Stimulated activated CD4-positive, alpha-beta T cell treated with anti-CD3 and anti-CD28 coated beads, TNF-alpha, amount 100 ng/mL, for 4 hours (primary cell): ENCODE measurements at places on chromosomes 7 and 10.

GRCh38 chr7:99142727-99143520 lies 984 bp downstream of the SMURF1 start:
- peak; percentile 64 for DNase-seq

DNA sequence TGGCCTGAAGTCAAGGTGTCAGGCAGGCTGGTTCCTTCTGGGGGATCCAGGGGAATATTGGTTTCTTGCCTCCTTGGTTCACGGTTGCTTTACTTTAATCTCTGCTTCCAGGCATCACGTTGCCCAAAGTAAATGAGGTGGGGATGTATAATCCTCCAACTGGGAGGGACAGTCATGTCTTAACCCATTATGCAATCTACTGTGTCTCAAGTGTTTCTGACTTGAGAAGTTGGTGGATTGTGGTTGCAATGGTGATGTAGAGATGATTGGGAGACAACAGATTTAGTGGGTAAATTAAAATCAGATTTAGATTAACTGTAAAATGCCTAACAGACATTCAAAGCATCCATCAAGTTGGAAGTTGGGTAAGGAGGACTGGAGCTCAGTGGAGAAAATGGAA lies 32.7 kb downstream of the TBXAS1 start:
- no peak for DNase-seq

DNA sequence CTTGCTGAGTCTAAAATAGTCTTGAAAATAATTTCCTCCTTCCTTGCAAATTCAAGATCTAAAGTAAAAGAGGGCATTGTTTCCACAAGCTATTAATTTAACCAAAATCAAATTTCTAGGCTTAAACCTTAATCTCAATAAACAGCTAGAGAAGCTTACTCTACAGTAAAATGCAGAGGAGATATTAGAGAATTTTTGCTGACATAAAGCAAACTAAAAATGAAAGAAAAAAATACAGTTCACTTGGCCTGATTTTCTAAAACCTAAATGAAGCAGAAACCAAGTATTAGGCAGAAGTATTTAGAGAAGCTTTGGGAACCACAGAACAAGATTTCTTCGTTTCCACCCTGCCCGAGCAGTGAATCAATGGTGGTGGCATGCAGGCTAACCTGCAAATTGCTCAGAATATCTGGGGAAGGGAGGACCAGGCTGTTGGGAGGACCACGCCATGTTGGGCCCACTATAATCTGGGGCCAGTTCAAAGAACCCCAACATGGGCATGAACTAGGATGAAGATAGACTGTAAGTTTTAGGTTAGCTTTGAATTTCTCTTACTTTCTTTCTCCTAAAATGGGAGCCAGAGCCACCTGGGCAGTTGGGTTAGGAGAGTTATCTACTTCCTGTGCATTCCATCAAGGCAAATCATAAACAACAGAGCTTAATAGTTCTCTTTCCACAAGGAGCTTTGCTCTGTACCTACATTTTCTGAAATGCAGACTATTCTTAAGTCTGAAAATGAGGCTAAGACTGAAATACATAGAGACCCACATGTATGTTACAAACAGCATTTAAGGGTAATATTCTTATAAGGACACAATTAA lies 4.1 kb downstream of the LAMB1 start:
- DNase-seq, result no peak

DNA sequence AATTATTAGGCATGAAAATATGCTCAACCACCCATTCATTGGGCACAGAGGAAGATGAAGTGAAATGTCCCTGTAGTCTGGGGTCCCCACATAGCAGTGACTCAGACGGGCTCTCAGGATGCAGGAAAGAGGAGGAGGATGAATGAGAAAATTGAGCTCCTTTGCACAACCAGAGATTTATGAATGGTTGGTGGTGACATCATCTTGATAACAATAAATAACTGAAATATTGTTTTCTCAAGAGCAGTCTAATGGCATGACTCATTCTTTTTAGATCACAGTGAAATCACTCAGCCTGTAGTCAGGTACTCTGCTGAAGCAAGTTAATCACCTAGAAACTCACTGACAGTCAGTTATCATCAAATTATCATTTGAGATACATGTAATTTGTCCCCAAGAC lies 254.1 kb downstream of the RELN start:
- DNase-seq, result no peak

DNA sequence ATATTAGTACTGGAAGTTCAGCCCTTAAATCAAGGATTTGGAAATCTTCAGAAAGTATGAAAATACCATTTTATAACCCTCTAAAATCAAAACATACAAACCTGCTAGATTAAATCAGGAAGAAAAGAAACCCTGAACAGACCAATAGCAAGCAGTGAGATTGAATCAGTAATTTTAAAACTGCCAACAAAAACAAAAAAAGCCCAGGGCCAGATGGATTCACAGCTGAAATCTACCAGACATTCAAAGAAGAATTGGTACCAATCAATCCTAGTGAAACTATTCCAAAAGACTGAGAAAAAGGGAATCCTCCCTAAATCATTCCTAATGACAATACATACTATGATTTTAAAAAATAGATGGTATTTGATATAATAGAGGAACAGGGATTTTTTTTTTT lies 70.1 kb downstream of the MCU start:
- DNase-seq, result no peak

GRCh38 chr10:76444034-76444800 lies 1012.8 kb downstream of the LRMDA start:
- no peak for DNase-seq

- DNase-seq, result no peak
Measured at GRCh38 chr10:103643381-103643780, 149.9 kb downstream of the NEURL1 start.

DNA sequence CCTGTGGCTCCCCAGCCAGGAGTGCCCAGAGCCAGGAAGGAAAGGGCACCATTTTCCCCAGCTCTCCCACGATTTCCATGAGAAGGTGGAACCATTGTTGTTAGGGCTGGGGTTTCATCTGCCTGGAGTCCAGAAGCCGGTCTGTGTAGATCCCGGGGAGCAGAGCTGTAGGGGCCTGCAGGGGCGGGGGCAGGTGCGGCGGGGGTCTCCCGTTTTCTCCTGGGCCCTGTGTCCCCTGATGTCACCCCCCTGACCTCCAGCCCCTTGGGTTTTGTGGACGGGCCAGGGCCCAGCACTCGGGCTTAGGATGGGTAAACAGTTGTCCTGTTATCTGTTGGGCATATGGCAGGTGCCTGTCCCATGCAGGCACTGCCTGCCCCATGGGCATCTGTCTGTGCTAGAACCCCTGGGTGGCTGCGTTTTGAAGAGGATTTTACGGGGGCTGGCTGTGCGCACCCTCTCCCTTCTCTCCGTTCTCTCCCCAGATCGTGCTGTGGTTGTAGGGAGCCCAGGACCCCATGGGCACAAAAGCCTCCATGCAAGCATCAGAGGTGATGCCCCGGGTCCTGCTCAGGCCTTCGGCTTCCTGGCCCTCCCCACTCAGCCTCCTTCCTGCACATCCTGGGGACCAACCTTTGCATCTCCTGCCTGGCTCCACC lies 158.8 kb downstream of the WDR37 start:
- no peak for DNase-seq

DNA sequence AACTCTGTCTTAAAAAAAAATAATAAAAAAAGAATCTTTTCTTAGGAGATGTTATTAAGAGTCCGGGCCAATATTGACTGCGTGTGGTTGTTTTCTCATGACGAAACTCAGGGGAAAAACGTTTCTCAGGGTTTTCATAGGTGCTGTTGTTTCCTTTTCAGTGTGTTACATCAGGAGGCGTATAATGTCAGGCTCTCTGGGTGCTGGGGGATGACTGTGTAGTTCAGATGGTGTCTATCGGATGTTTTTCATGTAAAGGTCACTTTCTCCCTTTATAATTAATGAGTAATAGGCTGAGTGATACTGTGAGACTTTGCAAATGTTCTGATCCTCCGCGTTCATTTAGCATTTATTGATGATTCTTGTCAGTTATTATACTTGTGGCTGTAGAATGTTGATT lies 84.1 kb downstream of the TAF3 start:
- no peak for DNase-seq

GRCh38 chr7:135745703-135746312 lies 2.8 kb downstream of the FAM180A start:
- no peak for DNase-seq

GRCh38 chr10:104424719-104425118 lies 71.1 kb downstream of the CFAP58 start:
- DNase-seq, result no peak

DNA sequence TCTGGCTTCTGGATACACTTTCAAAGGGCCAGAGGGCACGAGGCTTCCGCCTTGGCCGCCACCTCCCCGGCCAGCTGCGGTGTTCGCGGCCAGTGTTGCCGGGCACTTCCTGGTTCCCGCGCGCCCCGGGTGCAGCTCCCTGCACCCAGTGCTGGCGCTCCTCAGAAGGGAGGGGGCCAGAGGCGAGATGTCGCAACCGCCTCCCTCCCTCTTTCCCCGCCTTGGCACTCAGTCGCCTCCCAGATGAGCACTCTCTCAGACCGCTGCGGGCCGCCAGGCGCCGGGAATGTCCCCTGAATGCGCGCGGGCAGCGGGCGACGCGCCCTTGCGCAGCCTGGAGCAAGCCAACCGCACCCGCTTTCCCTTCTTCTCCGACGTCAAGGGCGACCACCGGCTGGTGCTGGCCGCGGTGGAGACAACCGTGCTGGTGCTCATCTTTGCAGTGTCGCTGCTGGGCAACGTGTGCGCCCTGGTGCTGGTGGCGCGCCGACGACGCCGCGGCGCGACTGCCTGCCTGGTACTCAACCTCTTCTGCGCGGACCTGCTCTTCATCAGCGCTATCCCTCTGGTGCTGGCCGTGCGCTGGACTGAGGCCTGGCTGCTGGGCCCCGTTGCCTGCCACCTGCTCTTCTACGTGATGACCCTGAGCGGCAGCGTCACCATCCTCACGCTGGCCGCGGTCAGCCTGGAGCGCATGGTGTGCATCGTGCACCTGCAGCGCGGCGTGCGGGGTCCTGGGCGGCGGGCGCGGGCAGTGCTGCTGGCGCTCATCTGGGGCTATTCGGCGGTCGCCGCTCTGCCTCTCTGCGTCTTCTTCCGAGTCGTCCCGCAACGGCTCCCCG lies at the start of gene FFAR4:
Gene FFAR4 (plus strand): TSS at position 231 of the 842 bp plus-strand sequence. CDS start 56 bp downstream, at position 287.
- no peak for DNase-seq

- no peak for DNase-seq
Measured at GRCh38 chr10:22280078-22280477, 36.1 kb upstream of the COMMD3 start.

DNA sequence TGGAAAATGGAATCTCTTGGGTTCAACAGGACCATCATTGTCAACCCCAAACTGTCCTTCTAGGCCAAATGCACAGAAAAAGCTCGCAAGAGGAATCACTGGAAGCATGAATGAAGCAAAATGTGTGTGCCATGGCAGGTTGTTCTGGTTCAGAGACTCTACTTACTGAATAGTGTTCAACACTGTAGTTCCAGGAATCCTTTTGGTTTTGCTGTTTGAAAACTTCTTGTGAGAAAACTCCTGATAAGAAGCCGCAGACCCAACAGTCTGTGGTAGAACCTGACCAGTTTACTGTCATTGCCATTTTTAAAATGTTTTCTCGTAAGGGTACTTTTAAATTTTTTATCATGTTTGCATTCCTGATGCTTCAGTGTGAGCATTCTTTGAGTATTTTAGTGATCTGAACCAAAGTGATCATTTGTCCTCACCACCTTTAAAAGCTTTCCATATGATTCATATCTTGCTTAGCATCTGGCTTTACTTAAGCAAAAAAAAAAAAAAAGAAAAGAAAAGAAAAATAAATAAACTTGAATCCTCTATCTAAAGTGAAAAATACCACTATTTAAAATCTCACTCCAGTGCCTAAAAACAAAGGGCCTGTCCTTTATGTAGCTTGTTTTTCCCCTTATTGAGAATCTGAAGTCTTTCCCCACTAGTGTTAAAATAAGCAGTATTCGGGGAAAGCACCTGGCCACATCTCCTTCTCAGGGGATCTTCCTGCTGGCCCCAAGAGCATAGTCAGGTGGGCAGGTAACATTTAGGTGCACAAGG lies 92.4 kb downstream of the WNT2 start:
- DNase-seq, result no peak

DNA sequence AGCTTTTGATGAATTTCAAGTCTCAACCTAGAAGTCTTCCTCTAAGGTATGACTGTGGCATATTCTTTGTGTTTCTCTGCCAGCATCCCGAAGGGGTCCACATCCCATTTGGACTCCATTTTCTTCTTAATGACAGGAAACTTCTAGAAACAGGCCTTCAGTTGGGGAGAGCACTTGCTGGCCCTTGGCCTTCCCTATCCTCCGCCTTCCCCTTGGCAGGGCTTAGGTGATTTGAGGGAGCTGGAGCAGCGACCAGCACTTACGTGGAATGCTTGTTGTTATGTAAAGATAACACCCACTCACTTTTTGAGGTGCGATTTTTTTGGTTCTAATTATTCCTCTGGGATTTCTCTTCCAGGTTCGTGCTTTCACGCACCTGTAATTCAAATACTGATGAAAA lies 42.9 kb upstream of the ZNF716 start:
- DNase-seq, result no peak

- DNase-seq, result no peak
Measured at GRCh38 chr10:46321770-46322169, 35.0 kb downstream of the ANTXRL start.

DNA sequence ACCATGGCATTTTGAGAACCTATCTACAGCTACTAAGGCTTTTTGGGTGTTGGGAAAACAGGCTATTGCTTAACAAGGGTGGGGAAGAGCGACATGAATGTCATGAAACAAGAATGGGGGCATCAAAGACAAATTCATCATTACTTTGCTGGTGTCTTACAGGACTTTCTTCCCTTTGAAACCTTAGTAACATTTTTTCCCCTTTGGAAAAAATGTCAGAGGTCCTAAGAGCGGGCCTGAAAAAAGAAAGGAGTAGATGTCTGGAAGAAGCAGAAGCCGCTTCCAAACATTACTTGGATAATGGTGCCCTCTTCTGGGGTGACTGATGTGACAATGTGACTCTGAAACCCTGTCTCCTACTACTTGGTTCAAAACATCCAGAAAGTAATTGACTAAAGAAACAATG lies 3.8 kb upstream of the DDX50 start:
- no peak for DNase-seq

- DNase-seq, result no peak
Measured at GRCh38 chr7:44377134-44377463, 51.7 kb upstream of the CAMK2B start.

GRCh38 chr7:32890010-32890792 lies 1.4 kb downstream of the KBTBD2 start:
- DNase-seq, result no peak

GRCh38 chr7:96959135-96959534 lies 46.2 kb upstream of the DLX6 start:
- no peak for DNase-seq

DNA sequence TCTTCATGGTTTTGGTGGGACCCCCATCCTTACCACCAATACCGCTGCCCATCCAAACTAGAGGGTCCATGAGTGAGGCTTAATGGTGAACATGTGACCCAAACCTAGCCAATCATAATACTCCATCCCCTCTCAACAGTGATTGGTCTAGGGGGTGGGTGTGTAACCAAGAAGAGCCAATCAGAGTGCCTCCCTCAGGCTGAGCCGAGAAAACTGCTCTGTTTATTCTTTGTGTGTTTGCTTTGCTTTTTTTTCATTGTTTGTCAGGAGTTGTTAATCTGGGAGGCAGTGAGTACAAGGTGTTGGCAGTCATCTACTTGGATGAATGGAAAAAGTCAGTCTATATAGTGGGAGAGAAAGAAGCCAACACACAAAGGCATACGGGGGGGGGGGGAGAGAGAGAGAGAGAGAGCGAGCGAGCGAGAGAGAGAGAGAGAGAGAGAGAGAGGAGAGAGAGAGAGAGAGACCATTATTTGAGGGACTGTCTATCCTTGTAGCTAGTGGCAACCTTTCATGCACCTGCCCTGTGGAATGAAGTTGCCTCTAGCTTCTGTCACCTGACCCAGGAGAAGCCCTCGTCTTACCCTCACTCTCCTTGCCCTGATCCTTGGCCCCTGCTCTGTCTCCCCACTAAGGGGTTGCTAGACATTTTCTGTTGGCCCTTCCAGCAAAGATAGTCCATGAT lies 441.7 kb downstream of the TYW1 start:
- no peak for DNase-seq
